ENCODE measurements at places on chromosomes 16 and 17.

DNA sequence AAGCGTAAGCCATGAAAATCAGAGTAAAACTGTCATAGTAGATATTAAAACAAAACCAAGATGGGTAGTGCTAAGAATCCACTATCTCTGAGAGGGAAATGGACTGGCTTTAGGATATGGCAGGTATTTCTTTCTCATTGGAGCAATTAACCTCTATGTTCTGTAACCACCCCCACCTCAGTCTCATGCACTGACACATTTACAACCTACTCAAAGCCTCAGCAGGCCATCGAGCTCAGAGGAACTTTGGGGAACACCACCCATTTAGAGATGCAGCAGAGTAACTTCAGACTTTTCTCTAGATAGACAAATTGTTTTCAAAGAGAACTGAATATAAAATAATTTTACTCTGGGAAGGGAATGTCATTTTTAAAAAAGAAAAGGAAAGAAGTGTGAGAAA is 615.8 kb upstream of the ZFHX3 start:
- no peak for DNase-seq

DNA sequence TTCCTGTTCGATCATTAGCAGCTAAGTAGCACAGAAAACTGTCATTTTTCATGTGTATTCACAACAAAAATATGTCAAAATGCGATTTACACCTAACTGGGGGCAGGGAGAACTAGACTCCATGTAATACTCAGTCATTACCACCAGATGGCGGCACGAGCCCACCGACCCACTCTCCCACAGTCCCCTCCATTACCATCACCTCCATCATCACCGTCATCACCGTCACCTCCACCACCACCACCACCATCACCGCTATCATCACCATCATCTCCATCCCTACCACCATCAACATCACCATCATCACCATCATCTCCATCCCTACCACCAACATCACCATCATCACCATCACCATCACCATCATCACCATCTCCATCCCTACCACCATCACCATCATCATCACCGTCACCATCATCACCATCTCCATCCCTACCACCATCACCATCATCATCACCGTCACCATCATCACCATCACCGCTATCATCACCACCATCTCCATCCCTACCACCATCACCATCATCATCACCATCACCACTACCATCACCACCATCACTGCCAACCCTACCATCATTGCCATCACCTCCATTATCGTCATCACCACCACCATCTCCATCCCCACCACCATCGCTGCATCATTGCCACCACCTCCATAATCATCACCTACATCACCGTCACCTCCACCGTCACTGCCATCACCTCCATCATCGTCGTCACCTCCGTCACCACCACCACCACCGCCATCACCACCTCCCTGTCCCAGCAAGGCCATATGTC is 14.4 kb downstream of the NDUFAF8 start:
- DNase-seq, result peak; percentile 74

GRCh38 chr16:4775005-4775404 is 8.0 kb upstream of the ZNF500 start:
- no peak for DNase-seq

GRCh38 chr17:73947281-73947965 is 256.1 kb upstream of the RPL38 start:
- no peak for DNase-seq

GRCh38 chr17:12358477-12358876 is 307.2 kb upstream of the MYOCD start:
- no peak for DNase-seq

GRCh38 chr17:63930951-63931575 is 1.1 kb downstream of the CD79B start:
- DNase-seq, result no peak

- DNase-seq, result no peak
Measured at GRCh38 chr16:4240624-4241023, 1.3 kb downstream of the SRL start.

DNA sequence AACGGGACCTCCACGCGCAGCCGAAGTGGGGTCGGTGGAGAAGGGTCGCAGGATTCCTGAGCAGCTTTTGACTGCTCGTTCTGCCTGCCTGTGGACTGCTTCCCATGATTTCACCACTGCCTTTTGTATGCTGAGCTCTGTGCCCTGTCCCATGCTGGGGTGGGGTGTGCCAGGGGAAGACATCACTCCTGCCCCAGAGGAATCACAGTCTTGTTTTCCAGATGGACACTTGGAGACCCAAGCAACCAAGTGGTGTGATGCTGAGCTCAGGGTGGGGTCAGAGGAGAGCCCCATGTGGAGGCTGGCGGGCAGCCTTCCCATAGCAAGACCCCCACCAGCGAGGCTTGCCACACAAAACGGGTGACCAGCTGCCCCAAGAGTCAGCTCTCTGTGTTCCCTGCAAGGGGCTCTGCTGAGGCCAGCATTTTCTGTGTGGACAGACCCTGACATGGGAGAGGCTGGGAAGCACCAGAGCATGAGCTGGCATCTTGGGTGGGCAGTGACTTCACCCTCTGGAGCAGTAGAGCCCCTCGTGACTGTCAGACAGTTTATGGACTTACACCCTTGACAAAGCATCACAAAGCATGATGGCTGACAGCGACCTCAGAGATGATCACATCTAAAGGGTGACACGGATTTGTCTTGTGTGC is 111.9 kb downstream of the GNAO1 start:
- no peak for DNase-seq

- no peak for DNase-seq
Measured at GRCh38 chr16:31572821-31573220, 45.1 kb downstream of the AHSP start.

GRCh38 chr17:39197380-39198185 is at the start of gene CACNB1:
TSS of gene CACNB1 (minus strand) at chr17:39197669. CDS start at chr17:39197495, 174 bp downstream.
- DNase-seq, result peak; percentile 81

- DNase-seq, result no peak
Measured at GRCh38 chr17:29394761-29395160, 4.6 kb downstream of the TAOK1 start.

DNA sequence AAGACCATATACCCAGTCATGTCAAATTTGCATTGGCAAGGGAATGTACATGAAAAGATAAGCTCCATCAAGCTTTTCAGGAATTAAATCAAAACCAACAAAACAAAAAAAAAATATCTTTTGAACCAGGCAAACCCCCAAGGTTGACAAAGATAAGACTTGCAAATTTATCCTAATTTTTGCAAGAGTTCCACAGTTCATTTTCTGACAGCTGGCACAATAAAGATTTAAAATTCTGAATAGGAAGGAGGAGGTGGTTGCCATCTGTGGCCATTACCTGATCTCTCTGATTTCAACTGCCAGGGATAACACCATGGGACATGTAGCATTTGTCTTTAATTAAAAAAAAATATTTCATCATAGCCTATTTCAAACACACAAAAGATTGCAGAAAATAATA is 135.9 kb upstream of the SHISA6 start:
- no peak for DNase-seq

GRCh38 chr17:50544516-50544915 is 2.5 kb upstream of the SPATA20 start:
- no peak for DNase-seq
